ENCODE measurements at places on chromosomes 7 and 10.

DNA sequence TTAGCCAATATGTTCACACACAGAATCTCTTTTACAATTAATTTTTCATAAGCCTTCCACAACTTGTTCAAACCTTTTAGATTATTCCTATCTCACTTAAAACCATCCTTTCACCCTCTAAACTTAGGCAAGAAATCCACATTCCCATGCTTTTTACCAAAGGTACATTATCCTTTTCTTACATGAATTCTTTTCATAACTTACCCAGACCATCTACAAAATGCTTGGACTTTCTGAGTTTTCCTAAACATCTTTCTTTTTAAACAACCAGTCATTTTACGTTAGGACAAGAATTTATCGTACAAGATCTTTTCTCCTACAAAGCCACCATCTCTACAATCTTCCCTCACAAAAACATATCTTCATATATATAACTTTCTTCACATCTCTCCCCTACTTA is 18.8 kb upstream of the GARS1 start:
- no peak for DNase-seq

- no peak for DNase-seq
Observed at GRCh38 chr10:3014968-3015367, 52.4 kb upstream of the PFKP start.

- DNase-seq: no peak
Observed at GRCh38 chr7:49885593-49886285, 112.3 kb downstream of the VWC2 start.

DNA sequence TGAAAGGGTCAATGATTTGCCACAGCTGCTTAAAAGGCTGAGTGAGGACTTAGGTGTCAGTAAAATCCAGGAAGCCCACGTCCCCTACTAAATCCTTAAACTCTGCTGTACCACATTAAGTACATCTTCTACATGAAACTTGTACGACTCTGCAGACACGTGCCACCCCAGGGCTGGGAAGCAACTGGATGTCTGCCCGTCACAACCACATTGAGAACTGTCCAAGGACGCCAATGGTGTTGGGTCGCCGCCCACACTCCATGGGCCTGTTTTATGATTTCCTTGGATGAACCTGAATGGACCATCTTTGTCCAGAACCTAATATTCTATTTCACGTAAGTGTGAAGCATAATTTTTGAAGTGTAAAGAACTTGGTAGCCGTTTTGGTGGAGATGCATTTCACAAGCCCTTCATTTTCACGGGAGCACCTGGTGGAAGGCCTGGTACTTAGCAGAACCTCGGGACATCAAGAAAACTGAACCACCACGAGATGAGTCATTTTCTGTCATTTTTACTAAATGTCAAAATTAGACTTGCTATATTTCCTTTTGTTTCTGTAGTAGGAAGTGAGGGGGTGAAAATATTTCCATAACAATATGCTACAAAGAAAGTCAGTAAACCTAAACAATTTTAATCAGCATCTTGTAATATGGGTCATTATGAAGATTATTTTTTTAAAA is 134.9 kb downstream of the SFMBT2 start:
- no peak for DNase-seq

DNA sequence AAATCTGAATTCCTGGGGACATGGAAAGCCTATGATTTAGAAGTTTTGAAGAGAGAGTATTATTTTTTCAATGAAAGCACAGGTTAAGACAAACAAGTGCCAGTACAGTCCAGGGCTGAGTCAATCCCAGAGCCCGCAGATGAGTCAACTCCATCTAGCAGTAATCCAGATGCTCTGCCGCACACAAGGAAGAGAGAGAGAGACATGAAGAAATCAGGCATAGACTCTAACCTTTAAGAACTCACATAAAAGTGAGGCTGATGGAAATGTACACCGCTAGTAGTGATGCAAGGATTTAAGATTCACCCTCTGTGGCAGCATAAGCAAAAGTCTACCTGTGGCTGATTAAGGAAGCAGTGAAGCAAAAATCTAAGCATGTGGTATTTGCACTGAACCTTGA is 651.5 kb downstream of the TNS3 start:
- peak; percentile 98 for DNase-seq

- no peak for DNase-seq
Observed at GRCh38 chr7:18831419-18831818, 286.0 kb downstream of the TWIST1 start.

DNA sequence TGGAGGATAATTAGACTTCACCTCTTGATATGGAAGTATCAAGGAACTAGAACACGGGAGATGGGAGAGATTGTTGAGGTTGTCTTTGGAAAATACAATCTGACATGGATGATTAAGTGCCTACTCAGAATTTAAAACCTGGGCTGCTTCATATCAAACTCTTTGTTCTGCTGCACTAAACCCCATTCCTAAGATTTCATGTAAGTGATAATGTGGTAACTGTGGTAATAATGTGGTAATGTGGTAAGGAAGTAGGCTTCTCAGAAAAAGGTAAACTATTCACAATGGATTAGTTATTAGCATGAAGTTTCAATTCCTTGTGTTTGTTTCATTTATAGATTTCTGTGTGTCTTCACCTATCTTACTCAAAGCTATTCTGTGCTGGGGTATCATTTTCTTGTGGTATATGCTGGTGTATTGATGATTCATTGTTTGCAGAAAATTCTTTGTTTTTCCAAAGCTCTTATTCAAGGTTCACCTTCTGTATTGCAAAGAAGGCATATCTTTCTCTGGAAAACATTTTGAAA is 129.9 kb upstream of the TAC1 start:
- no peak for DNase-seq

DNA sequence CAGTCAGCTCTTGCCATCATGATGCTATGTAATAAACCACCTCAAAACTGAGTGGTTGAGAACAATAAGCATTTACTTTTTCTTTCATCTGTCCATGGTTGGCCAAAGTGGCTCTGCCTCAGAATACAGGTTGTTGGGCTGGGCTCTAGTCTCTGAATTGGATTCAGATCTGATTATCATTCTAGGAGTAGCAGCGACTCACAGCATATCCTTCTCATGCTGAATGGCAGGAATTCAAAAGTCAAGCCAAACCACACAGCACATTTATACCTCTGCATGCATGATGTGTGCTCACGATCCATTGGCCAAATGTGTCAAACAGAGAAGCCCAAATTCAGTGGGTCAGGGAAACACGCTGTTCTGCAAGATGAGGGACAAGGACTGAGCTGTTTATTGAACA is 13.6 kb upstream of the GALNT11 start:
- peak; percentile 17 for DNase-seq

DNA sequence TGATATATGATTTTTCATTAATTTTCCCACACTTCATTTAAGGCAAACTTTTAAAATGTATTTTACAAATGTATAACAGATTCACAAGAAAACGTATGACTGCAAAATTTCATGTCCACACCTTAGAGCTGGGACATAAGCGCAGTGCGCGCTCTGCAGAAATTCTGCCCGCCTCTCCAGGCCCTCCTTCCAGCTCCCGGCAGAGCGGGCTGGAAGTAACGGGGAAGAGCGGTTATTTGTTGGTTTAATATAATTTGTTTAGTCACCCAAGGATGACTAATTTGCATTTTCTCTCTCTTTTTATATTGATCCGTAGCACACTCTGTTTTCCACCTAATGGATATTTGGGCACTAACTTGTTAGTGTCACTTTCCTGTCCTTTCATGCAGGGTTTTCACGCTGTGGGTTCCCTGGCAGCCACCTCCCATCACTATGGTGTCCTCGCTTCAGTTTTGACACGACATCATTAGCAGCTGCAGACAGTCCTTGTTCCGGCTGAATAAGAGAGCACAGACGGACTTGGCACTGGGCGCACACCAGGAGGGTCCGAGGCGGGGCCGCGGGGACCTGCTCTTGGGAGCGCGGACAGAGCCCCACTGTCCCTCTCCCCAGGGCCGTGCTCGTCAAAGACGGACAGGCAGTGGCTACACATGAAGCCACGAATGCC is 129.2 kb upstream of the SEC61G start:
- peak; percentile 4 for DNase-seq

DNA sequence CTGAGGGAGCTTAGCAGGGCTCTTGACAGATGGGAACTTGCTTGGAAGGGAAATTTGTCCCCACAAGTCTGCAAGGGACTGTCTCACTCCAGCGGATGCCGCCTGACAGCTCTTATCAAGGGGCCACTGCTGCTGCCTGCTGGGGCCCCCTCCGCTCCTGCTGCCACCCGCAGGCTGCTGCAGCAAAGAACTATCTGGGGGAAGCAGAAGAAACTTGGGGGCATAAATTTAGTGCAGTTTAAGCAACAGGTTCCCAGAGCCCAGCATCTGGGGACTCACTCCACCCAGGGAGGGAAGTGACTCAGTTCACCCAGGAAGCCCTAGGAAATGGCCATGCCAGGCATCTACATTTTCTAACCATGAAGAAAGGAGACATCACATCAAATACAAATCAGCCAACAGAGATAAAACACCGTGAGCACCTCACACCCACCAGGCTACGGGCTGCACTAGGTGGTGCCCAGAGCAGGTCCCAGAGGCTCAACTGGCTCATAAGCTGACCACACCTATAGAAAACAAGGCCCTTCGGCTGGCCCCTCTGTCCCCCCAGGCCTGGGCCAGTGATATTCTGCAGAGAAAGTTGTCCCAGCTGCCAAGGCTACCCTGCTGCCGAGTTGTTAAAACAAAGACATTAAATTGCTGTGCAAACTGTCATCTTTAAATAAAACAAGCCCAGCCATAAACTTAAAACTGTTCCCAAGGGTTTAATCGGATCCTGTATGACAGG is 3.7 kb downstream of the RGS10 start:
- DNase-seq: no peak

DNA sequence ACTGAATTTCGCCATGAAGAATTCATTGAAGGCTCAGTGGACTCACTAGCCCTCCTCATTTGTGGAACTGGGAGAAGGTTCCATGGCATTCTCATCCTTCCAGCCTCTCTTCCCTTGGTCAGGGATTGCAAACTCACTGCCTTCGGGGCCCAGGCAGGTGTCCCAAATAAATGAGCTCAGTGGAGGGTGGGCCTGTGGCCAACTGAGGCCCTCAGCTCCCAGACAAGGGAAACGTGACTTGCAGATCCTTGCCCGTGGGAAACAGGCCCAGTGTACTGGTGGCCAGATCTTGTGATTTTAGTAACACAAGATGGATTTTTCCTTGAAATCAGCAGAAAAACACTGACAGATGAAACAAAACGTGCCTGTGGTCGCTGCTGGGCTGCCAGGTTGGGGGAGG is 168.7 kb upstream of the CTBP2 start:
- no peak for DNase-seq

- DNase-seq: no peak
Observed at GRCh38 chr7:11584406-11585031, 247.5 kb downstream of the THSD7A start.

DNA sequence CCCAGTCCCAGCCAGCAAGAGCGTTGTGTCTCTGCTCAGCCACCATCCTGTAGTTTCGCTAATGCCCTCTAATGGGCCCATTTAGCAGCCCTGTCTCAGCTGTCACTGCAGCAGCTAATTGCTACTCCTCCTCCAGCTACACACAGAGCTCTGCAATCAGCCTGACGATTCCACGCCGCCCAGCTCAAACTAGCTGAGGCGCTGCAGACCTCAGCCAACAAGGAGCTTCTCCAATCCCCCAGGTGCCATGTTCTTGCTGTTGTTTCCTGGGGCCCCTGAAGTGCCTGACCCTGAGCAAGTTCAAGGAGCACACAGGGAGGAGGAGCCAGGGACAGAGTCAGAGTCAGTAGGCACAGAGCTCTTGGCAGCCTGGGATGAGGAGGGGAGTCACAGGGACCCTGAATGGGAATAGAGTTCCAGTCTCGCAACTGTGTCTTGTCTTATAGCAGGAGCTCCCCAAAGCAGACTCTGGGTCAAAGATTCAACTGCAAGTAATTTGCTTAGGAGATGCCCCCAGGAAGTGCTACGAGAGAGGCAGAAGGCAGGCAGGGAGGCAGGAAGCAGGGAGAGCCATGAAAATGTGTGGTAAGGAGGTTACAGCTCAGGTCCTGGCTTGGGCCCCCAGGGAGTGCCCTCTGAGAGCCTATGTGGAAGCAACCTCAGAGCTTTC is 135.8 kb upstream of the UNC5B start:
- no peak for DNase-seq

GRCh38 chr10:50613150-50613549 is 10.6 kb downstream of the SGMS1 start:
- DNase-seq: no peak

- no peak for DNase-seq
Observed at GRCh38 chr7:37009125-37009675, 284.9 kb upstream of the AOAH start.

DNA sequence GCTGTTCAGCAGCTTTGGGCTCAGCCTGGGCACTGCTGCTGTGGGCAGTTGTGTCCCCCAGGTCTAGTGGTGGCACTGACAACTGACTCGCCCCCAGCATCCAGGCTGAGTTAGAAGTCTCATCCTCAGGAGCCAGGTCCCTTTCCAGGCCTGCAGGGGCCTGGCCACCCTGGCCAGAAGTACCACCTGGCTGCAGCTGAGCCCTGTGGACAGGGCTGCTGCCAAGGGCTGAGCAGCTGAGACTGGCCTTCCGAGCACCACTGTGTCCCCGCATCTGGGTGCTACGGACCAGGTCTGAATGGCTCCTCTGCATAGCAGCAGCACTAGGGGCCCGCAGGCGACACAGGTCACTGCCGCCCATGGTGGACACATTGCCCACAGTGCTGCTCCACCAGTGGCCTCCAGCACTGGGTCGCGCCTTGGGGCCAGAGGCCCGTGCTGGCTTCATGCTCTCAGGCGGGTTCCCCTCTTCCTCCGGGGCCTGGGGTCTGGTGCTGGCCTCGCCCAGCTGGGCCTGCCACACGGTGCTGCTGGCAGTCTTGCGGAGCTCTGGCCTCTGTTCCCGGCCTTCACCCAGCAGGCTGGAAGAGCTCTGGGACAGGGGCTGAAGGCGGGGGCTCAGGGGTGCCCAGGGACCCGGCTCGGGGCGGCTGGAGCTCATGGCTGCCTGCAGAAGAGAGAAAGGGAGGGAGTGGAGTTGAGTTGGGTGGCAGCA is 6.2 kb downstream of the GPRIN2 start:
- no peak for DNase-seq

DNA sequence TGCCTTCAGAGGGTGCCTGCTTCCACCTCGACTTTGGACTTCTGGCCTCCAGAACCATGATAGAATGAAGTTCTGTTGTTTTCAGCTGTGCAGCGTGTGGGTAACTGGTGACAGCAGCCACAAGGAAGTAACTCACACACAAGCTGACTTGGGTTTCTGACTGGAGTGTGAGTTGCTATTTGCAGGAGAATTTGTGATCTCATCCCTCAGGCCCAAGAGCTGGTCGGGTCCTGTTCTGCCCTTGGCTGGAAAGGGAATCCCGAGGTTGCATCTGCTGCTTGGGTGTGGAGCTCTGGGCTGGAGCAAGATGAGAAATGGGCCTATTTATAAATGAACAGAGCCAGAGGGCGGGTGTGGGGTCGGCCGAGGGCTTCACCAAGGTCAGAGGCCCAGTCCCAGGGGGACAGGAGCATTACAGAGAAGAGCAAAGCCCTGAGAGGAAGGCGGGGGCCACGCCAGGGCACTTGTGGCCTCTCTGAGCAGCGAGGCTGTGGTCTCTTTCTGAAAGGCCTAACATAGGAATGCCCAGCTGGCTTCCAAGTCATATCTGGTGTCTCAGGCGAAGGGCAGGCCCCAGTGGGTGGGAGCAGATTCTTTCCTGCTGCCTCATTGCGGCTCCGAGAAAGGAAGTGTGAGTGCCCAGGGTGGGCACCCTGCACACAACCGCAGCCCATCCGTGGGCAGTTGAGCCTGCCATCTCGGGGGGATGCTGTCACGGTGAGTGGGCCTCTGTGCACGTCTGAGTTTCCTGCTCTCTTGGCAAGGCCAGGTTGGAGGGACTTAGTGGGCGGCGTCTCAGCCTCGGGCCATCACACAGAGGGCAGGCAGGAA is 26.5 kb upstream of the C10orf71 start:
- DNase-seq: no peak
